ENCODE measurements at places on chromosomes 16 and 17.

DNA sequence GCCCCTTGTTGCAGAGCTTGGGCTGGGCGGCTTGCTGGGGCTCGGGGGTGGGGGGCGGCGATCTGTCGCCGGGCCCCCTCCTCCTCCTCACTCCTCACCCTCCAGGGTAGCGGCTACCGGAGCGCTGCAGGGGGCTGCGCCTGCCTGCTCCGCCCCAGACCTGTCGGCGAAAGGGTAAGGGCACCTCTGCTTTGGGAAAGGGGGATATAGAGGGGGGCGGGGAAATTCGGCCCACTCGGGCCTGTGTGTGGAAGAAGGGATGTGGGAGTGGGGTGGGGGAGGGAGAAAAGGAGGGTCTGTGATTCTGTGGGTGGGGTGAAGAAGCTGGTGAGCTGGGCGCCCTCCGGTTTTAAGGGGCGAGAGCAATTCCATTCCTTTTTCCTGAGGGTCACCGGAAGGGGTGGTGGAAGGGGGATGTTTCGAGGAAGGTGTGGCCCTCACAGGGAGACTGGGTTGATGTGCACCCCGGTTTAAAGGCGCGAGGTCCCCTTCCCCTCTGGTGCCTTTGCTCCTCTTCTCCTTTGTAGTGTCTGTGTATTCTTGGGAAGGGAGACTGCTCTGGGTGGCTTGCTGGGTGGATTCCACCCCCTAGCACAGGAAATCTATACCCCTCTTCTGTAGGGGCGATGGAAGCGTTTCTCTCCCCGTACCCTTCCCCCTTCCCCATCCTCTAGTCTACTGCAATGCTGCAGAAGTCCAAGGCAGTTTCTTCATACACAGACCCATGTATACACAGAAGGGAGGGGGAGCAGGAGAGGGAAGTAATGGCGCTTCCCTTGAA lies 878 bp downstream of the TAOK1 start:
- DNase-seq, result peak; percentile 30

DNA sequence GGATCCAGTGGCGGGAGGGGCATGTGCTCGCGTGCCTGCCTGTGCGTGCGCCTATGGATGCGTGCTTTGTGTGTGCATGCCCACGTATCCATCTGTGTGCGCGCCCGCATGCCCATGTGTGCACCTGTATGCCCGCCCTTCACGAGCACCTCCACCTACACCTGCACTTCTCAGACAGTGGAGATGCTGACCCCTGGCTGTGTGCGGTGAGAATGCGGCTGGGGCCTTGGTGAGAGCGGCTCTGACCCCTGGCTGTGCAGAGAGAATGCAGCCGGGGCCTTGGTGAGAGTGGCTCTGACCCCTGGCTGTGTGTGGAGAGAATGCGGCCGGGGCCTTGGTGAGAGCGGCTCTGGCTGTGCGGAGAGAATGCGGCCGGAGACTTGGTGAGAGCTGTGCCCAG lies 33.9 kb downstream of the AXIN1 start:
- no peak for DNase-seq

DNA sequence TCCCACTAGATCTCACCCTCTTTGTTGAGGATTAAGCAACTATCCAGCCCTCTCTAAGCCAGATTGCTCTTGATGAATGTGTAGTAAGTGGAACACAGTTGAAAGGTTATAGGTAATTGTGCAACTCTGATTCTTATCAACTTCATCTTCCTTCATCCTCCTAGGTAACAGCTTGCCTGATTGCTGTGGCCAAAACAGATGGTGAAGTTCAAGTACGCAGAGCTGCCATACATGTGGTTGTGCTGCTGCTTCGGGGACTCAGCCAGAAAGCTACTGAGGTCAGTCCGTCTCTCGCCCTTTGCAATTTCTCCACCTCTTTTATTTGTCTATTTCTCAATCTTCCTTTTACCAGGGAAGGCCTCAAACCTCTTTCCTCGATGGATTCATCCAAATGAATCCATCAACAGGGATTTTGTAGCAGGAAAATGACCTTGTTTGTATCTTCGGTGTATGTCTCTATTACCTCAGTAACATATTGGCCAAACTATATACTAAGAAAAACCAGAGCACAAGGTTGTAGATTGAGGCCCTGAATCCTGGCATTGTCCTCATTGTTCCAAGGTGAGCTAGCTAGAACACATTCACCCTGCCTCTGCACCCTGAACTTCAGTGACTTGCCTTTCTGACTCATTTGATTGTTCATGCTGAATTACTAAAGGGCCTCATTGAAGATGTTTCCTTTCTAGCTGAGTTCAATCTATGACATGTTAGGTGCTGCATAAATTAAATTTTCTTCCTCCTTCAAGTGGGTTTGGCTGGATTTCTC lies 65.1 kb upstream of the HAS3 start:
- DNase-seq, result no peak

DNA sequence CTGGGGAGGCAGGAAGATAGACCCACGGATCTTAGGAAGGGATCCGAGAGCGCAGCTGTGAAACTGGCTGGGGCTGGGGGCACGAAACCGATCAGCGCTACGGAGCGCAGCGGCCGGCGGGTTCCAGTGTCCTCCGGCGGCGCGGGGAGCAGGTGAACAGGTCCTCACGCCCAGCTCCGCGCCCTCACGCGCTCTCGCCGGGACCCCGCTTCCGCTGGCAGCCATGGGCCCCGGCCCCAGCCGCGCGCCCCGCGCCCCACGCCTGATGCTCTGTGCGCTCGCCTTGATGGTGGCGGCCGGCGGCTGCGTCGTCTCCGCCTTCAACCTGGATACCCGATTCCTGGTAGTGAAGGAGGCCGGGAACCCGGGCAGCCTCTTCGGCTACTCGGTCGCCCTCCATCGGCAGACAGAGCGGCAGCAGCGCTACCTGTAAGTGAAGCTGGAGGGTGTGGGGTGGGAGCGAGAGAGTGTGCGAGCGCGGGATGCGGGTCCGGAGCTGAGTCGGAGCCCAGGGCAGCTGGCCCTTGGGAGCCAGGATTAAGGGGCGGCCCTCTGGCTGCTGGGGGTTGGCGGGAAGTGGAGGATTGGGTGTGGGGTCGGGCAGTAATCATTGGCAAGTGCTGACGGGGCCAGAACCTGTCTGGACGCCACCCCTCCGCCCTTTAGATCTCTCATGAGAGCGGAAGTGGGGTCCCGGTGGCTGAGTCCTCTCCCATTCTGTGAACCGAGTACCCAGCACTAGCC lies 479 bp downstream of the ITGA3 start:
- DNase-seq, result peak; percentile 66

GRCh38 chr17:1939981-1940809 lies 84.9 kb downstream of the RTN4RL1 start:
- DNase-seq, result peak; percentile 59

- DNase-seq, result no peak
These were observed 646.7 kb upstream of the SALL1 start for GRCh38 chr16:51797669-51798259.

DNA sequence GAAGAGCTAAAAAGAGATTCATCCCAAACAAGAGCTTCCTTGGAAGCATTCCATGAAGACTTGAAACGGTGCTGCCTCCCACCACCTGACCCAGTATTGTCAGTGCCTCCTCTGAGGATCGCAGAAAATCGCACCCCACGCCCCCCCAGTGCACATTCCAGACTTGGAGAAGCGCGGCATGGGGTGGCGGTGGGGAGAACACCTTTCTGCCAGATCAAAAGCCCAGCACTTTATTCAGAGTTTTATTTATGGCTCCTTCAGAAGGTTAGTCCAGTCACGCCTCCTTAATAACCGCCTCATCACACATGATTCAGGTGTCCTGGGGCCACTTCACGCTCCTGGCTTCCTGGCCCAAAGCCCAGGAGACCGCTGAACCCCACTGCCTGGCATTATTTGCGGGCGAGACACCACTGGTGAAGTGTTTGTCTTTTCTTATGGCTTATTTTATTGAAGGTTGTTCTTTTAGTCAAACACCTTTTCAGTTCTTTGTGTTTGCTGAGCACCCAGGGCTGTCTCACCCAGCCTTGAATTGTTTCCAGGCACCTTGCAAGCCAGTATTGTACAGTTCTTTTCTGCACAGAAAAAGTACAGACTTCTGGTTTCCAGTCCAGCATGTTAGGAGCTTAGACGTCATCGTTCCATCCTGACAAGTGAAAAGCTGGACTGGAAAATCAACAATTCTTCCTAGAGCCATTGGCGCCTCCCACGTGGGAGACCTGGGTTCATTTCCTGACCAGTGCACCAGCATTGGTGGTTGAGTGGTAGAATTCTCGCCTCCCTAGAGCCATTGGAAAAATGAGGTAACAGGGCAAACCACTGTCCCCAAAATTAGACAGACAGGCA lies 79.6 kb upstream of the CACNG5 start:
- no peak for DNase-seq

DNA sequence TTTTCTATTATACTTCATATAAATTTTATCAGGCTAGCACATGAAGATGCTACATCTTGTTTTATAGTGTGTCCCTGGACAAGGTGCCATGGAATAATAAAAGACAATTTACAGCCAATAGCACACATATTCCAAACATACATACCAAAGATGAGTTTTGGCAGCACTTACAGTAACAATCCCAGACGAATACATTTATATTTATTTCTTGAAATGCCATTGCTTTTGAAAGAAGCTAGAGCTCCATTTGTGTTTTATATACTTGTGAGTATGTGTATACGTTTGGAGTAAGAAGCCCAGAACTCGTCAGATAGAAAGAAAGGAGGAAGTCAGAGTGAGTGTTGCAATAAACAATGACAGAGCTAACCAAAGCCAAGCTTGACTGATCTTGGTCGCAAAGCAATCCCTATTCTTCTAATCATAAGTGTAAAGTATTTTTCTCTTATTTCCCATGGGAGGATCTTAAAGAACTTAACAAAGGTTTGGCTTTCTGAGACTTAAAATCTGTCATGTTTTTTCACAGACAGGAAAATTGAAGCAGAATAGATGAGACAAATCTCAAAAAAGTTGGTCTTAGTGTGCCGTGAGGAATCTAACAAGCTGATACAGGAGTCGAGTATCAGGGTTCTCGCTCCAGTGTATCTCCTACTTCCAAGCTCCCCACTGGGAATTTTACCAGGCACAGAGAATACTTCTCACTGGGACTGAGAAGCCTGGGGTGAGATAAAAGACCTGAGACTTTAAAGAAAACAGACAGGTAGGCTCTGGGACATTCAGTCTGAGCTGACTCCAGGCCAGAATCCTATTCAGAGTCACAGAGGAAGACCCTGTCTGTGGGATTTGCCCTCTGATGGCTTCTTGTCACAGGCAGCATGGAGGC lies 175.4 kb downstream of the AATF start:
- DNase-seq, result no peak

GRCh38 chr17:5468075-5468473 lies 708 bp downstream of the DHX33 start:
- no peak for DNase-seq

DNA sequence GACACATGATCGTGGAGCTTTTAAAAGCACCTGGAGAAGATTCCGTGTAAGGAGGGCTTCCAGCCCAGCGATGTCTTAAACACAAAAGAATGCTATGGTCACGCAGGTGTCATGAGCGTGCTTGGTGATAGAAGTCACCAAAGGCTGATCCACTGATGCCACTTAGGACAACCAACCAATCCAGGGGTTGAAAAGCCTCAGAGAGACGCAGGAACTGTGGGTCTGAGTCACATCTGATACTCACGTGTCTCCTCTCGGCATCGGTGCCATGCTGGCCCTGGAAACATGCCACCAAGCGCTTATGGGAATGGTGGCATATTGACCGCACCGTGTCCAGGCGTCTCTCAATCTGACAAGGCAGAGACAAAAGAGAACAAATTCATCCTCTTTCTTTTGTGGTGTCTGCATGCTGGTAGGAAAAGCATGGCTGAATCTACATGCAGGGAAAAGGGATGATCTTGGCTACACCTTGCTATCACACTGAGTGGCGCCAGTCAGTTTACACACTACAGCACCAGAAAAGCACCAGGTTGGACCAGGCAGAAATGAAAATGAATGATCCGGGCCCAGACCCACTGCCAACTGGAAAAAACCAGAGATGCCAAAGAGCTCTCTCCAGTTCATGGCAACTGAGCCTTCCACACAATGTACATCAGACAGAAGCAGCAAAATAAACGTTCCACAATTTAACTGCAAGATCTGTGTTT lies 38.0 kb downstream of the ARHGAP17 start:
- DNase-seq, result peak; percentile 56

DNA sequence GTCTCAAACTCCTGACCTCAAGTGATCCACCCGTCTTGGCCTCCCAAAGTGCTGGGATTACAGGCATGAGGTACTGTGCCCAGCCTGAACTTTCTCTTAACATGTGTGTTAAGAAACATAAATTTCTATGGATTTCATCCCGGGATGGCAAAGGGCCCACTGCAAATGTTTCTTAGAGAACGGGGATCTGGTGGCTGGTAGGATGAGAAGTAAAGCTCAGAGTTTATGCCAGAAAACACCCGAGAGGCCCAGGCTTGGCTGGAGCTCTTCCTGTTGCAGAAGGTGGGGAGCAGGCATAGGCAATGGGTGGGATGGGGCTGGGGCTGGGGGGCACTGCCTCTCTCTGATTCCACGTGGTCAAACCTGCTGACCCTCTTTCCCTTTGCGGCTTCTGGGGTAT lies 5.6 kb upstream of the CARHSP1 start:
- DNase-seq, result no peak

DNA sequence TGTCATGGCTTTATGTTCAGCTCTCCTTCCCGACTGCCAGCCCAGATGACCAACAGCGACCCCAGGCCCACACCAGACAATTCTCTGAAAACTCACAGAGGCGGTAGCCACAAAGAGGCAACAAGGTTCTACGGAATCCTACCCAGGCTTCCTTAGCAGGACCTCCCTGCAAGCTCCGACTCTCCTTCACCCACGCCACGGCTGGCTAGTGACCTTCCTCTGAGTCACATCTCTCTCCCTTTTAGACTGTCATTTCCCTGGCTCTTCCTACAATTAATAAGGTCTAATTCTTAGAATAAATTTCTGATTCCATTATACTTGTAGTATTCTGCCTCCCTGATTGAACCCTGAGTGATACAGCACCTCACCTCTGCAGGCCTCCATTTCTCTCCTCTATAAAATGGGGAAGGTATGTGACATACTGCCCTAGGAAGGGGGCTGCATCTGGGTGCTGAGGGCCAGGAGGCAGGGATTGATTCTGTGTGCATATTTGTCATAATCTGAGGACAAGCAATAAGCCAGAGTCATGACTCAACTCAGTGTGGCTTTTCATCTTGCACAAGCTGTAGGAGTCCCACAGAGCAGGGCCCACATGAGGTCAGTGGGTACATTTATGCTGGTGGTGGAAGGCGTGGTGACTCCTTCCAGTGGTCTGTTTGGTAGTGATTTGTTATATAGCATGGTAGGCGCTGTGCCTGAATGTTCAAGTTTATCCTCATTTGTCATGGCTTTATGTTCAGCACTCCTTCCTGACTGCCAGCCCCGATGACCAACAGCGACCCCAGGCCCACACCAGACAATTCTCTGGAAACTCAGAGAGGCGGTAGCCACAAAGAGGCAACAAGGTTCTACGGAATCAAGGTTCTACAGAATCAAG lies 46.2 kb downstream of the SMPD3 start:
- DNase-seq, result peak; percentile 31

- DNase-seq, result peak; percentile 61
These were observed 4.5 kb downstream of the PRSS27 start for GRCh38 chr16:2715519-2715918.

DNA sequence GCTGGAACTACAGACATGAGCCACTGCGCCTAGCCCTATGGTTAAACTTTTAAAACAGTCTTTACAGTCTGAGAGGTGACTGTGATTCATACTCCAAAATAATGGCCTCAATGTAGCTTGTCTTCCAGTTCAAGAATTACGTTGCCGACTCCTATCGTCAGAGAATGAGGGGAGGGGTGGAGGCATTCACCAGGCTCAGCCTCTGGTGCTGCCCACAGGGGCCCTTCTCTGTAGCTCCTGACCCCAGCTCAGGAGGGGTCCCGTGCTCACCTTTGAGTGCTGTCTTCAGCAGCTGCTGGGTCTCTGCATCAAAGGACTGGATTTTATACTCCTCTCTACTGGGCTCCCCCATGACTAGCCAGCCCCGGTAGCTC lies 1.2 kb downstream of the MIF4GD start:
- no peak for DNase-seq

- DNase-seq, result no peak
These were observed 103.6 kb downstream of the GAS7 start for GRCh38 chr17:10094797-10095196.
